ENCODE measurements at places on chromosomes 12 and 14.

- DNase-seq = no peak
Observed at GRCh38 chr12:8553088-8553627, 12.5 kb upstream of the CLEC4E start.

GRCh38 chr14:74202113-74202512 lies 37.1 kb upstream of the VSX2 start:
- no peak for DNase-seq

DNA sequence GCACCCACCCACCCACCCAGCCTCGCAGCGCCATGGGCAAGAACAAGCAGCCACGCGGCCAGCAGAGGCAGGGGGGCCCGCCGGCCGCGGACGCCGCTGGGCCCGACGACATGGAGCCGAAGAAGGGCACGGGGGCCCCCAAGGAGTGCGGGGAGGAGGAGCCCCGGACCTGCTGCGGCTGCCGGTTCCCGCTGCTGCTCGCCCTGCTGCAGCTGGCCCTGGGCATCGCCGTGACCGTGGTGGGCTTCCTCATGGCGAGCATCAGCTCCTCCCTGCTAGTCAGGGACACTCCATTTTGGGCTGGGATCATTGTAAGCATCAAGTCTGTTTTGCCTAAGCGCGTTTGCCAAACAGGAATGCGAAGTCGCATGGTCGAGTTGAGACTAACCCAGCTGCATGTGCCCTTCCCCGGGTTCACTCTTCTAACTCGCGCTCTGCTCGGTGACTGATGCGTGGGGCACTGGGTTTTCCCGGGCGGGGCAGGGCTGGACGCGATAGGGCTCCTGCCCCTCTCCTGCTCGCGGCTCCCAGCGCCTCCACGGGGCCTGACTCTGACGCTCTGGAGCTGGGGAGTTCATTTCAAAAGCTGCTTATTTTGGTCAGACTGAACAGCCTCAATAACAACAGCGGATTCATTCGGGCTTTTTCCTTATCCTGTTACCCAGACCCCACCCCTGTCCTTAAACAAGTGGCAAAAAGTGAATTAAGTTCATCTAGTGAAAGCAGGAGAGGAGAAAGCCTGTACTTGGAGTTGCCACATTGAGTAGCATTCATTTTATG lies 458 bp downstream of the SSPN start:
- DNase-seq = peak; percentile 30

DNA sequence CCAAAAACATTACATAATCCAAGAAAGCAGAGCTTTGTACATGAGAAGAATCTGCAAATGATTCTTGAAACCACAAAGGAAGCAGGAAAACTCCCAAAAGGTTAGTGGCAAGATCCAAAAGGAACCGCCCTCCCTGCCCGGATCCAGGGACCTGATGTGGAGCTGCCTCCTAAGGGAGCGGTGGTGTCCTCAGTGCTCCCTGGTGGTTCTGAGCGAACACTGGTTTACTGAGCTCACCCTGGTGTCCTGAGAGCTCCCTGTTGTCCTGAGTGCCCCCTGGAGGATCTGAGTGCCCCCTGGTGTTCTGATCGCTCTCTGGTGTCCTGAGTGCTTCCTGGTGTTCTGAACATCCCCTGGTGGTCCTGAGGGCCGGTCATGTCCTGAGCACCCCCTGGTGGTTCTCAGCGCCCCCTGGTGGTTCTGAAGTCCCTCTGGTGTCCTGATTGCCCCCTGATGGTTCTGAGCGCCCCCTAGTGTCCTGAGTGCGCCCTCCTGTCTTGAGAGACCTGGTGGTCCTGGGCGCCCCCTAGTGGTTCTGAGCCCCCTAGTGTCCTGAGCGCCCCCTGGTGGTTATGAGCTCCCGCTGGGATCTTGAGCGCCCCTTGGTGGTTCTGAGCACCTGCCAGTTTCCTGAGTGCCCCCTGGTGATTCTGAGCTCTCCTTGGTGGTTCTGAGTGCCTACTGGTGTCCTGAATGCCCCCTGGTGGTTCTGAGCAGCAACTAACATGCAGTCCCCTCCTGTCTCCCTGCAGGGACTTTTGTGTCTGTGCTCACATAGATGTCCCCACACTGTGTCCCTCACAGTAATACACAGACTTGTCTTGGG lies 891.1 kb downstream of the TMEM121 start:
- no peak for DNase-seq

GRCh38 chr12:112031472-112031871 lies 18.2 kb downstream of the ERP29 start:
- no peak for DNase-seq

GRCh38 chr14:62117010-62117750 lies 355.0 kb downstream of the SNAPC1 start:
- peak; percentile 43 for DNase-seq

Data from frontal cortex (tissue), 4 donors.